Hematopoietic multipotent progenitor cell treated with erythropoietin and hydrocortisone succinate and interleukin-3 and kit ligand, for 8 days (in vitro differentiated cells): ENCODE measurements at places on chromosomes 2 and 18.

DNA sequence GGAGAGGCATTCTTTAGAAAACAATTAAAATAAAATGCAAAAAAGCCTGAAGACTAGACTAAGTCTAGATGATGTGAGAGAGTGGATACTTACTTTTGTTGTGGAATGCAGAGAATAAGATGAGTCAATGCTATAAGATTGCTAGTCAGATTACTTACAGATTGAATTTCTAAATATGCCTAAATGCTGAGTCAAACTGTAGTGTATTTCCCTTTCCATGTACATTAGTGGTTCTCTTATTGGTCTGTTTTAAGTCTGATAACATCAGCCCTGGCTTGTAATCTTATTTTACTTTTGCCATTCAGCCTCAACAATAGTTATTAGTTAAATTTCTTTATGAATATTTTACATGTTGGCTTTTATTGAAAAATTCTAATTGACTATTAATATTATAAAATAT is 702.7 kb downstream of the SOCS6 start:
- no peak for DNase-seq

DNA sequence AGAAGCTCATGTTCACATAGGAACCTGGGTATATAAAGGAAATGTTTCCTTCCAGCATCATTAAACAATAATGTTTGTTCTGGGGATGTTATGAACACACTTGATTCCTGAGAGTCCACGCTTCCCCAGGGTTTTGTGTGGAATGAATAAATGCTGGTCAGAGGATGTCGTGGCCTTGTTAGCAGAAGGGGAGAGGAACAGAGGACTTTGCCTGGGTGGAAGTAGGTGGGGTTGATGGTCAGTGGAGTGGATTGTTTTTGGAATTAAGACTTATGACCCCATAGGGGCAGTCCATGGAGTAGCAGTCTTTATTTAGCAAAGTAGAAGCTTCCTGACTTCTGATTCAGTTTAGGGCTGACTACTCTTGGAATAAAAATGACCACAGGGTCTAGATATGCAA is 139.6 kb downstream of the MYO1B start:
- no peak for DNase-seq

- DNase-seq: no peak
These were observed 323.5 kb upstream of the SKOR2 start for GRCh38 chr18:47574966-47575365.

GRCh38 chr18:35334212-35334611 is 10.0 kb downstream of the ZNF24 start:
- peak; percentile 48 for DNase-seq

DNA sequence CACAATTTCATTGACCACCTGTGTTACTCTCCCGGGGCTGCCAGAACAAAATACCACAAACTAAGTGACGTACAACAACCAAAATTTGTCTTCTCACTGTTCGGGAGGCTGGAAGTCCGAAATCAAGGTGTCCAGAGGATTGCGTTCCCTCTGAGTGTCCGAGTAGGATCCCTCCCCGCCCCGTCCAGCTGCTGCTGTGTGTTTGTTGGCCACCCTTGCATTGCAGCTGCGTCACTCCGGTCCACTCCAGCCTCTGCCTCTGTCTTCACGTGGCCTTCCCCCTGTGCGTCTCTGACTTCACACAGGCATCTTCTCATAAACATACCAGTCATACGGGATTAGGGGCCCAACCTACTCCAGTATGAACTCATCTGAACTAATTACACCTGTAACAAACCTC is 251.8 kb upstream of the SMIM21 start:
- DNase-seq: no peak

DNA sequence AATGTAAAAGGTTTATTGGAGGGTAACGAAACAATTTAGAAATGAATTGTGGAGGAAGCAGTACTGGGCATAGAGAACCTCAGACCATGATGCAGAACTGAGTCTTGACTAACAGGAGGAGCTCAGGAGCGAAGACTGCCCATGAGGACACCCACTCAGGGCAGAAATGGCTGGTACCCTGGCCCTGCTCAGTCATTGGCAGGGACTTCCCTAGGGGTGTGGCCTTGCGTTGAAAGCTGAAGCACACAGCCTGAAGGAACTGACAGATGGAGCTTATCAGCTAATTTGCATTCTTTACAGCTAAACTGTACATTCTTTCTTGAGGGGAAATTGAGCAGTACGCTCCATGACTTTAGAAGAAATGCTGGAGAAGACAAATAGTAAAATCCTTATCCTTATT is 57.1 kb downstream of the PDK1 start:
- no peak for DNase-seq

DNA sequence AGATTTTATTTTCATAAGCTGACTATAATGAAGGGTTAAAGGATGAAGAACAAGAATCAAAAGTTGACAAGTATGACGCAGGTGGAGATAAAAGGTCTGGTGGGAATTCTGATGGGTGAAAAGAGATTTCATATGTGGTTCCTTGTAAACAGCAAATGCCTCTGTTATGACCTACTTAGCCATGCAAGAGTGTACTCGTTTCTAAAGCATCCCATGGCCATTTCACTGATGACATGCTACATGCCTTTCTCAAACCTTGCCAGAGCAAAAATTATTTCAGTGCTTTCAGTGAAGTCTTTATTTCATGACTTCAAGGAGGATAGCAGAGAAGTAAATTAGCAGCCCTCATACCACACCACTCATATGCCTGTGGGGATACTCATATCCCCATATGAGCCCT is 71.7 kb downstream of the FEZ2 start:
- no peak for DNase-seq

DNA sequence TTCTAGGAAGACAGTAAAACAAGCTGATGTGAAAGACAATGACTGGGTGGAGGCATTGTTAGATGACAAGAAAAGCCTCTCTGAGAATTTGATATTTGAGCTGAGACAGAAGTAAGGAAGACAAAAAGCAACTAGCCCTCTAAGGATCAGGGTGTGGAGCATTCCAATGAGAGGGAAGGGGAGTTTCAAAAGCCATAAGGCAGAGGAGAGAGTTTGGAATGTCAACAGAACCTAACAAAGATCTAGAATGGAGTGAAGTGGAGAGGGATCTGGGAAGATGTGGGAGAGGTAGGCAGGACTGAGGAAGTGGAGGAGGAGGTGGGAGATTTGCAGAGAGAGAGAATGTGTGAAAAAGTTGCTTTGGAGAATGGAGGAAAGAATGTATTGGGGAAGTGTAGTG is 17.3 kb upstream of the ASXL2 start:
- DNase-seq: no peak

DNA sequence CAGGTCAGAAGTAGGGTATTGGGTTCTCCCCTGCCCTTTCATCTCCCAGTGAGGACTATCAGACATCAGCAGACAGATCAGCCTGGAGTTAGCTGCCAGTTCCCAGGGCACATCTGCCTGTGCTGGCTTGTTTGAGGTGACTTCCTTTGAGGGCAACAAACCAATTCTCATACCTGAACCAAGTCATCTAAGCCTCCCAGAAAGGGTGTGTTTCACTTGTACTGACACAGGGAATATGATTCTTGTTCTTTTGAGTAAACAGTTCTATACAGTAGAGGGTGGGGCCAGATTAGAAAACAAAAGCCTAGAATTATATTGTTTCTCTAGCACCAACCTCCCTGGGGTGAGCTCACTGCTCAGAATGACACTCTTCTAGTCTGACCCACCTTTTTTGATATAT is 591.9 kb downstream of the SLC4A3 start:
- no peak for DNase-seq
